ENCODE measurements at places on chromosomes 5 and 9.

DNA sequence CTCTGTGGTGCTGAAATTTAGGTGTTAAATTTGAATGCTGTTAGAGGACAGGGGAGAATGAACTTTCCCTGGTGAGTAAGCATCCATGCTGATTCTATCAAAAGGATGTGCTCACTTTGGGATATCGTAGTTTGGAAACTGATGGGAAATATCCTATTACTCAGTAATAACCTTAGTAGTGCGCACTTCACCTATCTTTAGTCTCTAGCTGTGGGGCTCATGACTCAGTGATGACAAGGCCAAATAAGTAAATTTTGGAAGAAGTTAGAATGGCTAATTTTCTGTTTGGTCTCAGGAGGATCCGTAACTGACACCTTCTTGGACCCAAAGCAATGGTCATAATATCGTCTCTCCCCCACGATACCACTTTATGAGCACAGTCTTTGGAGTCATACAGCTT is 448.4 kb downstream of the PSAT1 start:
- no peak for DNase-seq

- DNase-seq = no peak
These were observed 102.0 kb downstream of the DMRT2 start for GRCh38 chr9:1152171-1152570.

DNA sequence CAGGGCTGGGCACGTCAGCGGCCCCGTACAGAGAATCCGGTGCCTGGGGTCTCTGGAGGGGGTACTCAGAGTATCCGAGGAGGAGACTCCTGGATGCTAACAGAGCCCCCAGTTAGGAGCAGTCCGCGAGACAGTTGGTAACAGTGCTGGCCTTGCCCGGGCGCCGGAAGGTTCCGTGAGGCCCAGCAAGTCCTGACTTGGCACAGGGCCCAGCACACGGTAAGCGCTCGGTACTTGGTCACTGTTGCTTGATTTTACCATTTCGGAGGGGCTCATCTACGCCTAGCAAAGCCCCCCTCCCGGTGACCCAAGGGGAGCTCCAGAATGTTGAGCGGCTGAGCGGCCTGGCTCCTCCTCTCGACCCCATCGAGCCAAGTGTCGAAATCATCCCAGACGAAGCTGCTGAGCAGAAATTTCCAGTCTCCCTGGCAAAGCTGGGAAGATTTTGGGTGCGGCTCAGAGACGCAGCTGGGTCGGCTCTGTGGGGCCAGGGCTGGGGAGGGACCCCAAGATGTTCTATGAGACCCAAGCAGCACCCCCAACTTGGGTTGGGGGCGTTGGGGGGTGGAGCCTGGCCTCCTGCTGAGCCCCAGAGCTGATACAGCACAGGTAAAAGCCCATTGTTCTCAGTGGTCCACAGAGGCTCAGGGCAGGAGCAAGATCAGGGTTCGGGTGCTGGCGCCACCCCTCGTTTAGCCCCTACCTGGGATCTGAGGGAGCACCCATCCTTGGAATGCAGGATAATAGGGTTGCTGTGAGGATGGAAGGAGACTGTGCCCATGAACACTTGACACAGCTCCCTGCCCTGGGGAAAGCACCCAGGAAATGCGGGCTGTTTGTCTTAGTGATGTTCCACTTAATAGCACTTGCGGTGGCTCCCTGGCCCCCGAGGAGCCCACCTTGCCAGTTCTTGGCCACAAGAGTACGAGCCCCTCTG is 137.2 kb downstream of the C9orf50 start:
- no peak for DNase-seq

DNA sequence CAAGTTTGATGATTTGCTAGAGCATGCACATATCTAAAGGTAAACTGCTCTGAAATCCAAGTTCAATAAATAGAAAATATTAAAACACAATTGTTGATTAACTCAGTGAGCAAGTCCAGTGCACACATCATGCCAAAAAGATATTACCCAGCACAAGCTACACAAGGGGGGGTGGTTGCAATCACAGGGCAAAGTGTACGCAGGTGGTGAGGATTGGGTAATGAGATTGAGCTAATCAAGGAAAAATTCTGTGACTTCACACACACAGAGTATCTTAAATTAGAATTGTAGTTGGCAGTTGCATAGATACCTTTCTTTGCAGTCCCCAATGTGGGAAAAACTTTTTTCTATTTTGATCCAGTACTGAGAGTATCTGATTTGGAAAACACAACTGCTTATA is 156.1 kb upstream of the NTRK2 start:
- DNase-seq = no peak

GRCh38 chr9:116643691-116644090 is 43.4 kb upstream of the TRIM32 start:
- no peak for DNase-seq

- DNase-seq = no peak
These were observed 970 bp upstream of the ARRDC1 start for GRCh38 chr9:137604345-137605086.

DNA sequence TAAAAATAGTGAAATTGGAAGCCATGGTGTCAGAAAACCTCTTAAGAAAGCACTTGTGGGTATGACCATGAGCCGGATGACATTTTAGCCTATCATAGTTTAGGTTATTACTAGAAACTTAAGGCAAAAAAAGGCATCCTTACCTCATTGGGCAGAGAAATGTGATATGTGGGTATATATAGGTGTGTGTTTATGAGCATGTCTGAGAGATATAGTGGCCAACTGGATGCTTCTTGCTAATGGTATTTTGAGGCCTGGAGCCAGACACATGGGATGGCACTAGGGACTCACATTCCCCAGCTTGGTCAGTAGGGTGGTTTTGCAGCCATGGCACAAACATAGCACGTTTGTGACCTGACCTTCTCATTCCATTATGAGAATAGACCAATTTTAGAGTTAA is 295.6 kb upstream of the MEF2C start:
- no peak for DNase-seq

DNA sequence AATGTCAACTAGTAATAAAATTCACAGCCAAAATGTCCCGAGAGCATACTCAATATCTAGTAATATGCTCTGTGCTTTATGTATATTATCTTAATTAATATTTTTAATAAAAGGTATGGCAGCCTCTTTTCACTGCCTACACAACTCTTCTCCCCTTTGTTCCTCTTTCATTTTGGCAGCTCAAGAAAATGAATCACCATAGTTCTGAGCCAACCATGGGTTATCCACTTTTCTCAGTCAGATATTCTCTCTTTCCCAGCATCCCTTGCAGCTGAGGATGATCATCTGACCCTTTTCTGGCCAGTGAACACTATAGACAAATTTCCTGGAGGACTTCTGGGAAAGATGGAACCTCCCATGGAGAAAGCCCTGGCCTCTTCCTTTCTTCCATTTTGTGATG is 8.2 kb upstream of the DOCK8 start:
- DNase-seq = no peak
